ENCODE measurements at places on chromosomes 12 and 14.

GRCh38 chr12:87140262-87140661 is 884.1 kb upstream of the MGAT4C start:
- no peak for DNase-seq

- DNase-seq: no peak
These were observed 873.6 kb downstream of the LRFN5 start for GRCh38 chr14:42480255-42480654.

DNA sequence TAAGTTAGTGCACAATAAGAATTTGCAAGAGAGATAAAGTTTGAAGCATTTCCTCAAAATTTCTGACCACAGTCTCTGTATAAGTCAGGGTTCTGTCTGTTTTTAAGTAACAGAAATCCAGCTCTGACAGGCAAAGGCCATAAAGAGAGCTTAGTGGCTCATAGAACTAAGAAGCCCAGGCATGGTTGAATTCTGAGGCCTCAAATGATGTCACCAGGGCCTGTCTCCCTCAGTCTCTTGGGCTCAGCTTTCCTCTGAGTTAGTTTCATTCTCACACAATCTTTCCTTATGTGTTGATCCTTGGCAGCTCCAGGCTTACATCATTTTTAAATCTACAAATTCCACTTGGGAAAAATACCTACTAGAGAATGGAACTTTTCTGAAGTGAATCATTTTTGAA is 173.4 kb upstream of the ATP2B1 start:
- DNase-seq: no peak

- DNase-seq: no peak
These were observed 51.2 kb upstream of the KCNH3 start for GRCh38 chr12:49487605-49488004.

GRCh38 chr12:6056406-6057240 is 67.8 kb downstream of the VWF start:
- DNase-seq: no peak

- no peak for DNase-seq
These were observed 80.8 kb downstream of the RAD52 start for GRCh38 chr12:868722-869121.

DNA sequence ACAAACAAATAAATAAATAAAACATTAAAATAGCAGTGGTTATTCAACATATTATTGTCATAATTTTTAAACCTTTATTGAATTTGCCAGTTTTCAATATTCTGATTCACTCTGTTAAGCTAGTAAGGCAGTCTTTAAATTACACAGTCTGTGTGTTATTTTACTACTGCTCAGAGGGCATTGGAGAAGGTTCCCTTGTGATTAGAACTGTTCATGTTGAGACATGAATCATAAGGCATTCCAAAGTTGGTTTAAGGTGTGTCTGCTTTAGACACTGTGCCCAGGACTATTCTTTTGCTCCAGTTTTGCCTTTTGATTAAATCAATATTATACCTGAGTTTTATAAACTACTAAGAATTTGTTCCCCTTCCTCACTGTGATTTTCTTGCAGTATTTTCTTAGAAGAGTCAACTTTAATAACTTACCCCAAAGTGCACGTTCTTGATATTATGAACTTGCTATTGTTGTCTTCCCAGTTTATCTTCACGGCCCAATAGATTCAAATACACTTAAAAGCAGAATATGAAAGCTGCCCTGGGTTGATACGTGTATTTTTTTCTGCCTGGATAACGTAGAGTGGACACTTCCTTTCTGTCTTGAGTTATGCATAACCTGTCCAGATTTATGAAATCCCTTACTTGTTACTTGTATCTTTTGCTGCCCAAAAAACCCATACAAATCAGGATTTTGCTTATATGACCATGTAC is 105.3 kb upstream of the BCAT1 start:
- no peak for DNase-seq

- DNase-seq: no peak
These were observed 8.6 kb downstream of the GLTP start for GRCh38 chr12:109871668-109872314.

- DNase-seq: no peak
These were observed 82.4 kb downstream of the PPP2R5E start for GRCh38 chr14:63460680-63461369.

GRCh38 chr14:24363401-24363800 is 4.6 kb upstream of the NFATC4 start:
- no peak for DNase-seq

- no peak for DNase-seq
These were observed 14.0 kb upstream of the TRPV4 start for GRCh38 chr12:109847142-109847735.

- DNase-seq: no peak
These were observed 13.2 kb downstream of the TRIP11 start for GRCh38 chr14:92026548-92027190.

DNA sequence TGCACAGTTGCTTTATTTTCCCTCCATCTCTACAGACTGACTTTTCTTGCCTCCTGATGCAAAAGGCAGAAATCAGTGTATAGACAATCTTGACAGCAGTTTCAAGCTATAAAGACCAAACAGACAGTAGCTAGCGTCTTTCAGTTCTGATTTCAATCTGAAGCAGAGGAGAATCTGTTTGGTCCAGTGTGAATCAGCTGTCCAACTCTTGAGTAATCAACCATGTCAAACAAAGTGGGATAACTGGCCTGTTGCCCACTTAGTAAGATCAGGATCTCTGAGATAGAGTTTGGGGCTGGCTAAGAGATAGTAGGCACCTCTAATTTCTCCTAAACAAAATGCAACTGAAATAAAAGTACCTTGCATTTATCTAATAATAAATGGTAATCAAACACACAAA is 797.4 kb upstream of the FBXO33 start:
- no peak for DNase-seq

- DNase-seq: no peak
These were observed 204.5 kb upstream of the PPFIA2 start for GRCh38 chr12:81963636-81964035.

GRCh38 chr12:48334808-48335207 is 15.9 kb downstream of the ZNF641 start:
- no peak for DNase-seq

DNA sequence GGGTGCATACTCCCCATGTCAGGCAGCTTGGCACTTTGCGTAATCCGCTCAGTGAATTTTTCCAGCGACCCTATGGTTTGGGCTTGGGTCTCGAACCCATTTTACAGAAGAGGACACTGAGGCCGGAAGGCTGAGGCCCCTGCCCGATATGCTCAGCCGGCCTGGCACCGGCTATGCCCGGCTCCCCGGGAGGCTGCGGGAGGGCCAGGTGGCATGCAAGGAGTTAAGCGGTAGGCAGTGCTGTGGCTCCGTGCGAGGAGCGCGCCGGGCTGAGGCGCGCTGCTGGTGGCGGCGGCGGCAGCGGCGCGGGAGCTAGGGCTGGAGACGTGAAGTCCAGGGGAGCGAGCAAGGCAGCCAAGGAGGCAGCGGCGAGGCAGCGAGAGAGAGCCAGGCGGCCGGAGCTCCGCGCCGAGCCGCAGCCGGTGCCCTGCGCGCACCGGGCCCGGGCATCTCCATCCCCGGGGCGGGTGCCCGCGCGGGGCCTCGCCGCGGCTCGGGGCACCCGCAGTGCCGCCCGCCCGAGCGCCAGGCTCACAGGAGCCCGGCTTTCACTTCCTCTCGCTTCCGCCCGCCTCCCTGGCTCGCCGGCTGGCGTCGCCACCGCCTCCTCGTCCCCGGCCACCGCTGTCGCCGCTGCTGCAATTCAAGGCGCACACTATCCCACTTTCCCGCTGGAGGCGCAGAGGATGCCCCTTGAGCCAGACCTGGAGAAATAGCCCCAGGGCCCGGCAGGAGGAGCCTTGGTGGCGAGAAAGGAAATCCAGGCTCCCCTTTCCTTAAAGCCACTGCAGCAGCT is at the start of gene WSCD2:
TSS of gene WSCD2 (plus strand) at position 272 of the 796 bp plus-strand sequence. CDS start 66,545 bp downstream, outside the sequence.
- DNase-seq: peak; percentile 37

DNA sequence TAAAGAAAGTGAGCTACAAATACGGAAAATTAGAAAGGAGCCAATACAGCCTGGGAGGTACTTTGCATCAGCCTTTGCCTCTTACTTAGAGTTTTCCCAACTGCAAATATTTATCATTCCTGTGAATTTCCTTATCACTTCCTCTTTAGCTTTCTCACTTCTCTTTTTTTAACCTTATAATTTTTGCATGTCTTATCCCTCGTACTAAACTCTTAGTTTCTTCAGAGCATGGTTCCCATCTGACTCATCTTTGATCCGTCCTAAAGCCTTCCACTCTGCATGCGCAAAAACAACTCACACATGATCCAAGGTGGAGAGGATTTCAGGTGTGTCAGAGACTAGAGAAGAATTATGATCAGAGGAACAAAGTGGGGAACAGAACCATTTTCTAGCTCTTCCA is 9.6 kb upstream of the SNAPC1 start:
- no peak for DNase-seq

DNA sequence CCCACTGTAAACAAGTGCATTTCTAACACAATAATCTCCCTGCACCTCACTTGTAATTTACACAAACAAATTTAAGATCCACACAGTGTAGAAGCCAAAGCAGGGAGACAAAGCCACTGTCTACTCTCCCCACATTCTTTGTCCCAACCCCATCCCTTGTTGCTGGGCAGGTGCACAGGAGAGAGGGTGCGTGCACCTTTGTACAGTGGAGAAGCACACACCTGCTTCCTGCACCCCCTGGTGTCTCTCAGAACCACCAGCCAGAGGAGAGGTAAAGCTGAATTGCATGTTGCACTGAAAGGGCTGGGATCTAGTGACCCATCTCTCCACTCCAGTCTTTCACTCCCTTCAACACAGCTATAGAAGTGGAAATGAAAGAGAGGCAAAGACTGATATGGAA is 51.4 kb upstream of the IFNG-AS1 start:
- no peak for DNase-seq

- DNase-seq: no peak
These were observed 19.8 kb downstream of the CD9 start for GRCh38 chr12:6219980-6220379.

GRCh38 chr14:95339301-95339865 is 19.7 kb upstream of the CLMN start:
- DNase-seq: no peak

Measured in right lung (tissue), 10 donors.